Daoy (cell line): ENCODE measurements at places on chromosomes 3 and 15. TPM values are rescaled to one million over a fixed set of nuclear protein-coding genes. Genes with fewer than 3 reads are reported as not detected.
A peak's percentile ranks its signal among the peaks of the same experiment; 100 is the strongest.

The GPR87 gene
- total RNA-seq: 0.40 and 0.77 TPM in 2 replicates

The MRAS gene
- total RNA-seq: 12.3 and 14.8 TPM in 2 replicates

The GPR149 gene
- total RNA-seq: not detected in 2 replicates

The SLC49A4 gene
- 17.5 and 18.3 TPM in 2 replicates for total RNA-seq

The MYEF2 gene
- 10.9 and 13.5 TPM in 2 replicates for total RNA-seq

The SORD gene
- 52.6 and 55.1 TPM in 2 replicates for total RNA-seq

The PLSCR5 gene
- not detected in 2 replicates for total RNA-seq

The FBXO22 gene
- 59.1 and 61.9 TPM in 2 replicates for total RNA-seq

The PEX11A gene
- 3.7 and 4.3 TPM in 2 replicates for total RNA-seq

The TMEM40 gene
- total RNA-seq: not detected in 2 replicates

The C15orf62 gene
- total RNA-seq: 0.40 TPM in 1 of 2 replicates, not detected in the other

The CMTM8 gene
- 1.1 and 3.7 TPM in 2 replicates for total RNA-seq

The ALAS1 gene
- total RNA-seq: 35.5 and 50.2 TPM in 2 replicates

- DNase-seq: peak; percentile 29
Observed at GRCh38 chr3:12679468-12679867, 15.6 kb upstream of the RAF1 start.

DNA sequence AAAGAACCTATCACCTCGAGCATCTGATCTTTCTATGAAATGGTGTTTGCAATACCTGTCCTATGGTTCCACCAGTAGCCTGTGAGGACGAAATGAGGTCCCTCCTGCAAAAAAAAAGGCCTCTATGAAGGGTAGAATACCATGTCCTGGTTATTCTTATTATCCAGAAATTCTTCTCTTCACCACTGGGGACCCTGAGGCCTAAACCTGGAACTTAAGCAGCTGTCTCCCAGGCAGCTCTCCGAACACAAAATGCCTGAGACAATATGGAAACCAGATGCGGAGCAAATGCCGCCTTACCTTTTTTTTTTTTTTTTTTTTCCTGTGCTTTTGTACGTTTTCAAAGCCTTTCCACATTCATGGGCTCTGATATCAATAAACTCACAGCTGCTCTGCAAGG is 62.1 kb upstream of the WNT5A start:
- DNase-seq: no peak

DNA sequence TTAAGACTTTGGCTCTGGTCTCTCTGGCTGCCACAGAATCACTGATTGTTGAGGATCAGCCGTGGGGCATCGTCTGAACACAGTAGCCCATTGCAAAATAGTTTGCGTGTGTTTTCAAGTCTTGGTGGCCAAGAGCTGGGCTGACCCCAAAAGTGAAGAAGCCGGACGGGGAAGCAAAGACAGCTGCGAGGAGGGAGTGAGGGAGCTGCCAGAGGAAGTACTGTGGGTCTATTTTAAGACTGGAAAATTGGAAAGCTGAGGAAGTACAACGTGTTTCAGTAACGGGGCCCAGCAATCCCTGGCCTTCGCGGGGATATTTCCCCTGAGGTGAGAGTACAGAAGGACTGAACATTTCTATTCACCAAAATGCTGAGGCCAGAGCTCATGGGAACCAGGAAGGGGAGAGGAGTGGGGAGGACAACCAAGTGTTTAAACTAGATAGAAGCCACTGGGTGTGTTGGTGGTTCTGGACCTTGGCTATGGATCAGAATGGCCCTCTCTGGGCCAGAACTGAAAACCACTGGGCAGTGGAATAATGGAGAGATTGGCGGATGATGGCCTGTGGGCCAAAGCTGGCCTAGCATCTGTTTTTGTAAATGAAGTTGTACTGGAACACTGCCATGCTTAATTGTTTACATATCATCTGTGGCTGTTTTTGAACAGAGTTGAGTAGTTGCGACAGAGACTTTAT is 34.1 kb upstream of the LIMD1 start:
- DNase-seq: no peak

DNA sequence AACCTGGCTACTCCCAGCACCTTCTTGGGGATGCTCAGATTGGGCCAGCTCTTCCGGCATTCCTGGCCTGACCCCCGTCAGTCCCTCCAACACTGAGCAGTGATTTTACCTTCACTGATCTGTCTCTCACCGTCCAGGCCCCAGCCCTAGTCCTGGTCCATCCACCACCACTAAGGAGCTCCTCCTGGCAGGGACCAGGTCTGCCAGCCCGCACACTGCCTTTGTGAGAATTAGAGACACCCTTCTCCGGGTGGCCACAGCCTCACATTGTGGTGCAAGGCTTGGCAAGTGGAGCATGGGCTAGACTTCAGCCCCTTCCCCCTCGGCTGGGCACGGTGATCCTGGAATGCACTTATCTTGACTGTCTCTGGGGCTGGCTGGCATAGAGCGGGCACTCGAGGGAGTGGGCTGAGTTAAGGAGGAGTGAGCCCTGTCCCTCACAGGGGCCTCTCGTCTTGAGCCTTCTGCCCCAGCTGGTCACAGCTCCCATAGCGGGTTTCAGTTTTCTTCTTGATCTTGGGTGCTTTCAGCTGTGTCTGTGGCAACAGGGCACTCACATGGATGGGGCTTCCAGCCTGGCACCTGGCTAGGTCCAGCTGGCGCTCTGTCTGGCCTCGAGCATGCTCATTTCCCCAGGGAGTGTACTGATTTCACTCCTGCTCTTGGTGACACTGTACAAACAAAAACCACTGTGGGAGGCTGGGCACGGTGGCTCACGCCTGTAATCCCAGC is 53.9 kb downstream of the LINGO1 start:
- DNase-seq: no peak

DNA sequence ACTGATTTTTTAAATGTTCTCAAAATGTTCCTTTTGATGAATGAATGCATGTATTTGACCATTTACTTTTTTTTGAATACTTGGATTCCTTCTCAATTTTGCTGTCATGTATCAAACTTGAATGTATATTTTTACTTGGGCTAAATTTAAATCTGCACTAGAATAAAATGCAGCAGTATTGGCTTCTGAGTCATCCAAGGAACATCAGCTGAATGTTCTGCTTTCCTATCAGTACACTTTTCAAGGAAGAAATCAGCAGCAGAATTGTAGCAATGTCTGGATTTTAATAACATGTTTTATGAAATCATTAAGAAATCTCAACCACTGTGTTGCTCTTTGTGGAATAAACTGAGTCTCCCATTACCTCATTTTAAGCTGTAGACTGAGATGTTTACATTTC is 57.0 kb upstream of the COL6A6 start:
- DNase-seq: no peak

GRCh38 chr3:16520241-16520969 is 6.9 kb upstream of the RFTN1 start:
- no peak for DNase-seq

DNA sequence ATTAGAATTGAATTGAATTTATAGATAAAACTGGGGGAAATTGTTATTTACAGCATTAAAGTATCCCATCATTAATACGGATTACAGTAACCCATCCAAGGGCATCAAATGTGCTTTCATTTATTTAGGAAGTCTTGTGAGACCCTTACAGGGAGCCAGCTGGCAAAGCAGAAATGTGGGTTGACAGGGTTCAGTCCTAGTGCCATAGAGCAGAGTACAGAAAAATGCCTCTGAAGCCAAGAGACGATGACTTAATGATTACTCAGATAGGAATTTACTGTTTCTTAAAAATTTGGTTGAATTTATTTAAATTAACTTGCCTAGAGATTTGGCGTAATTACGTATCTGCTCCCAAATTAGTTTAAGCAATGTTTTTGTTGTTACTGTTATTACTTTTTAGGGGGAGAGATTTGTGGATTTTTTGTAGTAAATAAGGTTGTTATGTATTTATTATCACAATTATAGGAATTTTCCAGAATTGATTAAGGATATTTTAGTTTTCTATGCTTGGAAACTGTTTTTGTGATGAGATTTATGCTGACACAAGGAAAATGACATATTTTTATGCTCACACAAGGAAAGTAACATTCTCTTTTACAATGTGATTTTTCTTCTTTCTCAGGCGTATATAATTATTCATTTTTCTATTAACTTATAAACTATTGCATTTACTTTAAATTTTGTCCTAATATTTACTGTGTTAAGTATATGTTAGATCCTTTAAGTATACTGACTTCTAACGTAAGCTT is 152.0 kb downstream of the EPHA6 start:
- no peak for DNase-seq

DNA sequence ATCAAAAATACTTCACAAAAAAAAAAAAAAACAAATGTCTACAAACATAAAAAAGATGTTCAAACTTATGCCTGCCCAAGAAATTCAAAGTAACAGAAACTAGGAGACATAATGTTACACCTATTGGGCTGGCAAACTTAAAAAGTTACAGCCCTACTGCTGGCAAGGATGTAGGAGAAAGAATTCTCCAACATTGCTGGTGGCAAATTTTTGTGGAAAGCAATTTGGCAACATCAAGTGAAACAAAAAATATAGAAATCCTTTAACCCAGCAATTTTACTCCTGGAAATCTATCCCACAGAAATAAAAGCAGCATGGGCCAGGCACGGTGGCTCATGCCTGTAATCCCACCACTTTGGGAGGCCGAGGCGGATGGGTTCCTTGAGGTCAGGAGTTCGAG is 73.2 kb downstream of the STAG1 start:
- DNase-seq: no peak

- DNase-seq: no peak
Observed at GRCh38 chr3:40718681-40719080, 193.9 kb downstream of the ZNF621 start.

GRCh38 chr15:97966924-97967620 is 6.6 kb downstream of the ARRDC4 start:
- no peak for DNase-seq

GRCh38 chr3:178826435-178827123 is 245.0 kb downstream of the ZMAT3 start:
- DNase-seq: no peak

GRCh38 chr3:3778641-3779270 is 20.5 kb upstream of the LRRN1 start:
- DNase-seq: no peak

DNA sequence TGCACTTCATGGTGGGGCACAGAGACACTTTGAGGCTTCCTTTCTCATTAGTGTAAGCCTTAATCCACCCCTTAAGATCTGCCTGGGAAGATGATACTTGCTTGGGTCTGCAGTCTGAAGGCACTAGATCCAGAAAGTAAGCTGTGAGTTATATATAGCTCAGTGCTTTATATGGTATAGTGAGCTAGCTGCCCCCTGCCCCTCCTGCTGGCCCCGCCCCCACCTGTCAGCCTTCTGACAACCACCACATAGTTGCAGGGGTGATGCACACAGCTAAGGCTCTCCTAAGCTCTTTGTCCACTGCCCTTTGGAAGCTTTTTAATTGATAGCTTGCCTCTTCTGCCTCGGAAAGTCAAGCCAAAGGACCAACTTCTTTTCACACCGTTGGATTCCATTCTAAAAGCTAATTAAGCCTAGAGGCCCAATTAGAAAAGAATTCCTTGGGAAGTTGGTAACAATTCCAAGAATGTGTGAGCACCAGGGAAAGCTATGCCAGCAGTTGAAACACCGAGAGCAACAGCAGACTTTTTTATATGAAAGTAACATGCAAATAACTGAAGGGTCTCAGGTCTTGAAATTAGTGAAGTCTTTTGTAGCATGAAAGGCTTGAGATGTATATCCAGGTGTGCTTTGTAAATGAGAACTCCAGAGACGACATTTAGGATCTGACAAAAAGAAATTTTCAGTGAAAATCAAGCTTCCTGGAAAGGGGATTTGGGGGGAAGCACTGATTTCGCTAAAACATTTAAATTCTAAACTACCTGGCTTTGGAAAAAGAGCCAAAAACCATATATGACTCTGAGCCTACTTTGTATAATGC is 2.3 kb downstream of the TPM1 start:
- peak; percentile 69 for DNase-seq

- no peak for DNase-seq
Observed at GRCh38 chr3:154152741-154153140, 31.6 kb downstream of the ARHGEF26 start.

DNA sequence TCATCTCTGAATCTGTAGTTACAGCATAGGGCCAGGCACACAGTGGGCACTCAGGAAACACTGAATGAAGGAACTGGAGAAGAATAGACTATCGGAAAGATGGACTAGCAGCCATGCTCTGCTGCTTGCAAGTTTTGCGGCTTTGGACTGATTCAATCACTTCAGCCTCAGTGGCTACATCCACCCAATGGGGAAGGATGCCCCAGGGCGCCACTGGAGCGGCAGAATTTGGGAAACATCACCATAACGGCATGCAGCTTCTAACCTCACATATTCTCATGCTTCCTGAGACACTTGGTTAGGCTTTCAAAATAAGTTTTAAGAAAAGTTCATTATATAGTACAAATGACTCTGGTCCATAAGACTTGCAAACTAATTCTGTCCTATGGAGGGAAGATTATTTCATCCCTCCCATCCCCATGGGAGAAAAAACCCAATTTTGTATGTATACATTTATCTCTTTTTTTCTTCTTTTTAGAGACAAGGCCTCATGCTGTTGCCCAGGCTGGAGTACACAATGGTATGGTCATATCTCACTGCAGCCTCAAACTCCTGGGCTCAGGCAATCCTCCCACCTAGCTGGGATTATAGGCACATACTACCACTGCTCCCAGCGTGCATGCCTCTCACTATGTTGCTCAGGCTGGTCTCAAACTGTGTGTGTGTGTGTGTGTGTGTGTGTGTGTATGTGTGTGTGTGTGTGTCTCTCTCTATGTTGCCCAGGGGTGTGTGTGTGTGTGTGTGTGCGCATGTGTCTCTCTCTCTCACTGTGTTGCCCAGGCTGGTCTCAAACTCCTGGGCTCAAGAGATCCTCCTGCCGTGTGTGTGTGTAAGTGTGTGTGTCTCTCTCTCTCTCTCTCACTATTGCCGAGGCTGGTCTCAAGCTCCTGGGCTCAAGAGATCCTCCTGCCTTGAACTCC is 4.1 kb upstream of the FANCD2 start:
- no peak for DNase-seq

- DNase-seq: no peak
Observed at GRCh38 chr15:79496838-79497237, 64.7 kb downstream of the MINAR1 start.

DNA sequence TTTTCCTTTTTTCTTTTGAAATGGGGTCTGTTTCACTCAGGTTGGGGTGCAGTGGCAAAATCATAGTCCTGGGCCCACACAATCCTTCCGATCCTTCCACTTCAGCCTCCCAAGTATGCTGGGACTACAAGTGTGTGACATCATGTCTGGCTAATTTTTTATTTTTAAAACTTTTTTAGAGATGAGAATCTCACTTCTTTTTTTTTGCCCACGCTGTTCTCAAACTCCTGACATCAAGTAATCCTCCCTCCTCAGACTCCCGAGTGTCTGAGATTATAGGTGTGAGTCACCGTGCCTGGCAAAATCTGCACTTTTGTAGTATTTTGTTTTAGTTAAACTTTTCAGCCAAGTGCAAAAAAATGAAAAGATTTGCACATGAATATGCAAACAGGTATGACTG is 171.0 kb downstream of the FNDC3B start:
- DNase-seq: peak; percentile 41
